ENCODE measurements at places on chromosomes 12 and 14.

GRCh38 chr12:92261071-92261470, 115.4 kb upstream of the BTG1 start:
- no peak for DNase-seq

DNA sequence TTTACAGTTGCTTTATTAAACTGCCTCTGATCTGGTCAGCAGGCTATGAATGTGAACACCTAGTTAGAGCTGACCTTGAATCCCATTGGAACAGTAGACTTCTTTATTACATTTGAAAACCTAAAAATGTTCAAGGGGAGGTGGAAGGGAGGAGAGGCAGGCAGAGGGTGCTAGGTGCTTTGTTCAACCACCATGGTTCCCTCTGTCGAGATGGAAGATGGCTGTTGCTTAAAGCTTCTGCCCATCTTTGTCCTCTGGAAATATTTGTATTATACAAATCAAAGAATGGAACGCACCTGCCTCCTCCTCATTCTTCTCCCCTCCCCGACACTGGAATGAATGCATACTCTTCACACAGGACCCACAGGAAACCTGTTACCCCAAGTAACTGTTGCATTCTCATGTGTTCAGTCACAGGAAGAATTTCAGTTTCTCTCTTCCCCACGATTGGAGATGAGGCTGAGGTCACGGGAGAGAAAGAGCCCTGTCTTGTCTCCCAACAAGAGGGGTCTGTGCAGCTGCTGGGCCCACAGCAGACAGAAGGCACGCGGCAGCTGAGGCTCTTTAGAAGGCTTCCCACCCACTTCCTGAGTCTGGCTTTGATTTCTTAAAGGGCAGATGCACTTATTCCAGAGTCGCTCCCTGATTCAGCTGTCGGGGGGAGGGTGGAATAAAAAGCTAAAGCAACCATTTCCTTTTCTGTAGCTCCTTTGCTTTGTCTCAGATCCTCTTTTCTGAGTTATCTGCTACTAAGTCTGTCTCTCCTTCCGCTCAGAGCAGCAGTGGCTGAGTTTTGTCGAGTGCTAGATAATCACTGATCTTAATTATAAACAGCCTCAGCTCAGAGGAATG, 217.9 kb upstream of the BTG1 start:
- no peak for DNase-seq

DNA sequence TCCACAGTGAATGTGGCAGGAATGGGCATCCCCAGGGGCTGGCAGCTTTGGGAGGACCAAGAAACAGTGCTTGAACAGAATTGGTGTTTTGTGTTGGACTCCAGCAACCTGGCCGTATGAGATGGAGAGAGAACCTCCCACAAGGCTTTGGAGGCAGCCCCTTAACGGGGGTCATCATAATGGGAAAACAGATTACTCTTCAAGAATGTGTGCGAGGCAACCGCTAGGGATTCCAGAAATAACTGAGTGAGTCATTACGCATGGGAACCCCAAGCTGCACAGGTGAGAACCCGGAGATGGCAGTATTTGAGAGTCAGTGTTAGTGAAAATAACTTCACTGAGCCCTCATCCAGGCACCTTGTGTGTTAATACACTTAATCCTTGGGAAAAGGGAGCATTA, 567.8 kb upstream of the TBX3 start:
- no peak for DNase-seq

- no peak for DNase-seq
Observed at GRCh38 chr12:86445356-86445755, 189.2 kb upstream of the MGAT4C start.

DNA sequence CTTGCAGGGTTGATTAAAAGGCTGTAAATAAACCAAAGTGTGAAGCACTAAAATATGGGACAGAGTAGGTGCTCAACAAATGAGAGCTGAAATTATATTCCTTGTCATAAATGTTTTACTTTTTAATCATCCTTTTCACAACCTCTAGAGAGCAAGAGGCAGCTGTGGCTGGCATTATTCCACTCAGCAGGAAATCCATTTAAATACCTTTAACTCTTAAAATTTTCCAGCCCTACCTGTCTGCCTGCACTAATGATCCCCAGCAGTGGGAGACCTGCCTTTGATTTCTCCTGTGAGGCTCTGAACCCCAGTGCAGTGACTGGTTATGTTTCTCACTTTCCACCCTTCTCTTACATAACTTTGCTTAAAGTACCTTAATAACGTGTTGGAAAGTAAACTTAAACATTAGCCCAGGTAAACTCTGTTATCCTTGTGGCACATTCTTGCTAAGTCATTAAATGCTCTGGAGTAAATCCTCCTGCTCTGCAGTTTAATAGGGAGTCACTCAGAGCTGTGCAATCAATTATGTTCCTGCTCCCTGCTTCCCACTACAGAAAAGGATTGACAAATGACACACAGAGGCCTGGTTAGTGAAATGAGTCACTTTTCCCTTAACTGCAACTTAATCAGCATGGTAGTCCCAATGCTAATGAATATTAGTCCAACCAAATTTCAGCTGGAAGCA, 755.7 kb upstream of the USP15 start:
- DNase-seq, result no peak

DNA sequence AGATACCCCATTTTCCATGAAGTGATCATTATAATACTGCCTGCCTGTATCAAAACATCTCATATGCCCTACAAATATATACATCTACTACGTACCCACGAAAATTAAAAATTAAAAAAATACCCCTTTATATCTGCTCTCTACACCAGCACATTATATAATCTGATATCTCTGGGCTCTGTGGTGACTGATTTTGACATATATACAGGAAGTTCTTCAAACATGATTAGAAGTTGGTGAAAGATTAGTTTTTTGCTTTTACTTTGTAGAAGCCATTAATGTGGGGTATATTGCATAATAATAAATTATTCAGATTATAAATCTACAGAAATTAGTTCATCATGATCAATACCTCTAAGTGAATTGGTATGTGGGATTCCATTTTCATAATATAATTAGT, 126.7 kb upstream of the MDM1 start:
- no peak for DNase-seq

DNA sequence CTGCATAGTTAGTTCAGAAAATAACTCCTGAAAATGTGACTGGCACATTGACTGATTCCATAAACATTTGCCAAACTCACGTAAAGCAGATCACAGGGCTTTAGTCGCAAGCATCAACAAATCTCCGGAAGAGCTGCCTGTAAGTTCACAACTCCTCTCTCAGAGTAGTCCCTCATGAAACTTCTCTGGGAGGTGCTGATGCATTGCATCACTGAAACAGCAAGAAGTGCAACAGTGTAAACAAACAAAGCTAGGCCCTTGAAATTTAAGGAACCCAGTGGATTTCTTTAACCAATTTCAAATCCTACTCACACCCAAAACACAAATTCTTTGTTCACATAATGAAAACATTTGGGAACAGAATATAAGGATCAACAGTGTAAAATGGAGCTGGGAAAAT, 1691.7 kb upstream of the FLRT2 start:
- no peak for DNase-seq
